ENCODE measurements at places on chromosomes 1 and 21.
A peak's percentile ranks its signal among the peaks of the same experiment; 100 is the strongest.

DNA sequence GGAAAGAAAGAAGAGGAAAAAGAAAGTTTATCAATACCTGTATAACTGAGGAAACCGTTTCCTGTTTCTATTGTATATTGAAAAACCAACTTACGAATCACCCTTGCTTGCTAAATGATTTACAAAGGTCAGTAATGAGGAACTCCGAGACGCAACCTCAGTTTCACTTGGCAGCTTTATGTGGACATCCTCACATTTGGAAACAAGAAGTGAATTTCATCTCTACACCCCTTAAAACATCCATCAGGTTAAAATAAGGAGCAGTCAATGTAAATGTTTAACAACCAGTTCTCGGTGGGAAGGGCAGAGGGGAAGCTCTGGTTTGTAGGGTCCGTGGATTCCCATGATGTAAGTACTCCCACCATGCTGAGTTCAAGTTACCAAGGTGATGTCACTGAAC lies 481.7 kb upstream of the RUNX1 start:
- no peak for DNase-seq

DNA sequence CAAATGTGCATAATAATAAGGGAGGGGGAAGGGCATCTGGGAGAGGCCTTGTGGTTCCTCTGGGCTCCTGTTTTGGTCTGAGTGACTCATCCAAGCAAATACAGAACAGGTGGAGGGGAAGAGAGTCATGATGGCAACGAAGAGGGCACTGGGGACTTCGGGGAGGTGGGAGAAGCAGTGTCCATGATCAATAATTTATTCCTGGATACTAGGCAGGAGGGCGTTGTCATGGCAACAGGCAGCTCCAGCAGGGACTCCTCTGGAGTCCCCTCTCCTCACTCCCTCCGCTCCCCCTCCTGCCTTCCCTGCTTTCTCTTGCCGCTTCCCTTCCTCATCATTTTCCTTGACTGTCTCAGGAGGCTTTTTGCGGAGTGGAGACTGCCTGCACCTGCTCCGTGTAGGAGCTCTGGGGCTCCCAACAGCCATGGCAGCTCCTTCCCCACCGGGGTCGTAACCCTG lies 12.3 kb upstream of the NFASC start:
- no peak for DNase-seq

GRCh38 chr21:38938343-38938742 lies 132.6 kb downstream of the ETS2 start:
- peak; percentile 73 for DNase-seq

DNA sequence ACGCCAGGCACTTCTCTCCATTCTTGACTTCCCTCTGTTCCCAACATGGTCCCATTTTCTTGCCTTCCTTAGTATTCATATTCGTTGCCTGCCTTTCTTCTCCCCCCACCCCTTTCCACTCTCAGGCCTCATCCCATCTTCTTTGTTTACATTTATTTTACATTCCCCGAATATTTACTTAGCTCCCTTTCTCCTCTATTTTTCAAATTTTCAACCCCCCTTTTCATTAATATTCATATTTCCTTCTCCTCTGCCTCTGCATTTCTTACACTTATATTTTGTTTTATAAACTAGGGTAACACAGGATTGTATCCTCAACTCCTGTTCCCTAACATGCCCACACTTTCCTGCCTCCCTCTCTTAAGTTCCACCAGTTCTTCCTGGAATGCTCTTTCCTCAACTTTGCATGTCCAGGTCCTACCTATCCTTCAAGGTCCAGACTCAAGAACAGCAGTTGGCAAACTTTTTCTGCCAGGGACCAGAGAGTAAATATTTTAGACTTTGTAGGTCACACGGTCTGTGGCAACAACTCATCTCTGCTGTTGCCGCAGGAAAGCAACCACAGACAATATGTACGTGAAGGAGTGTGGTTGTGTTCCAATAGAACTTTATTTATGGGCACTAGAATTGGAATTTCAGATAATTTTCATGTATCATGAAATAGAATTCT lies 29.8 kb upstream of the A3GALT2 start:
- no peak for DNase-seq

- no peak for DNase-seq
Measured at GRCh38 chr1:114149211-114149610, 4.5 kb downstream of the SYT6 start.

- DNase-seq = peak; percentile 18
Measured at GRCh38 chr1:180229483-180230415, at the start of gene LHX4. Gene LHX4 (plus strand): TSS chr1:180230264. CDS start chr1:180230530, 266 bp downstream.

DNA sequence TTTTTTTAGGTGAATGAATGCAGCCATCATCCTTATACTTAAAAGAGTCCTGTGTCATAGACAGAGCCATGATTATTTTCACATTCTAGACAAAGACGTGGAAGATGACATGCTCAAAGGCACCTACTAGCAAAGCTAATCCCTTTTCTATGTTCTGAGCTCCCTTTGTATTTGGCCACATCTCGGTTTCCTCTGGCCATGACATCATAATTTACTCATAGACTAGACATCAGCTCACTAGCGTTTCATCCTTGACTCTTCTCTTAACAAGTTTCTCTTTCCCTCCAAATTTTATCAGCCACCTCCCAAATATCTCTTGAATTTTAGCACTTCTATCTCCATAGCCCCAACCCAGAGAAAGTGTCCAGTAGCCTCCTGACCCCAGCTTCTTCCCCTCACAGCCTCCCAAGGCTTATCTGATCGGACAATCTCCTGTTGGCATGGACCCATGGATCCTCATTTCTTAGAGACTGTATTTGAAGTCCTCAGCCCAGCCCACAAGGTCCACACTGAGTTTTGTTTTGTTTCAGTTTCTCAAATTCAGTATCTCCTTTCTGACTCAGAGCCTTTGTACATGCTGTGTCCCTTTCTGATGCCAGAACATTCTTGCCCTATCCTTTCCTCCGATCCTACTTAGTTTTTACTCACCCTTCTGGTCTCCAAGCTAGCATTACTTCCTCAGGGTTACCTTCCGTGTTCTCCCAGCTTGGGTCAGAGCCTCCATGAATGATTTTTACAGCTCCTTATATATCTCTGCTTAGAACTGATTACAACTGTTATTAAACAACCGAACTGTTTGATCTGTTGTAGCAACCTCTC lies 33.0 kb upstream of the EPS8L3 start:
- DNase-seq = peak; percentile 24

Measured in T-helper 2 cell treated with Interferon-gamma antibody and Interleukin-4, amounts not matched to agents 5 μg/mL and 100 μg/mL, for 36 hours (primary cell).